ENCODE measurements at places on chromosomes 1 and 21. TPM values are rescaled to one million over a fixed set of nuclear protein-coding genes. Genes with fewer than 3 reads are reported as not detected.

GRCh38 chr21:14687268-14687625, 141.1 kb upstream of the SAMSN1 start:
- DNase-seq, result no peak

- DNase-seq, result no peak
These were observed 10.1 kb upstream of the TCP10L start for GRCh38 chr21:32595431-32595830.

AVPR1B gene
- polyA plus RNA-seq, result not detected

RXFP4 gene
- polyA plus RNA-seq, result not detected

KIF26B gene
- 60.7 TPM for polyA plus RNA-seq

DNA sequence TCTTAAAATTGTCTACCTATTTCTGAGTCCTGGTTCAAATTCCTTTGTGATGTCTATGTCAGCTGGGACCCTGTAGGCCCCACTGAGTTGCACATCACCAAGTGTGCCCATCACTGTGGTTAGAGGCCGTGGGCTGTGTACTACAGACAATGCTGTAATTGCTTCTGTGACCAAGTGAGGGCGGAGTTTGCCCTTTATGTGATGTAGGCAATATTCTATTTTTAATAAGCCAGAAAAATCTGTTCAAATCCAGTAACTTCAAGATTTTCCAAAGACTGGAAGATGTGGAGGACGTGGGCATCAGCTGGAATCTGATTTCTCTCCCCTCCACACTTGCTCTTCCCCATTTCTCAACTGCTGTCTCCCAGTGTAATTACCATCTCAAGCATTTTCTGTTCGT, 215.4 kb downstream of the PBX1 start:
- DNase-seq, result no peak

DNA sequence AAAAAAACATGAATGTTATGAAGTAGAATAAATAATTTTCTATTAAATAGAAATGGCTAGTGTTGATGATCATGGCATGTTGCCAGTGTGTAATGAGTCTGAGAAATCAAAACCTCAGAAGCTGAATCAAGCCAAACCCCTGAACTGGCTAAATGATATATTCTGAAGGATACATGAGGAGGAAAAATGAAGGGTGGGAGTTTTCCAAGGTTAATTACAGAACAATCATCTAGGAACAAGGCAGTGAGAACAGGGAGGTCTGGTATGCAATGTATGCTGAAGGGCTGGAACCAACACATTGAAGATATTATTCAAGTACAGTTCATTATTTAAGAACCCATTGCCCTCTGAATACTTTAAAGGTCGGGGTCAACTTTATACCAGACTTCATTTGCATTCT, 309.1 kb upstream of the NRIP1 start:
- no peak for DNase-seq

A3GALT2 gene
- polyA plus RNA-seq, result 0.57 TPM

DNA sequence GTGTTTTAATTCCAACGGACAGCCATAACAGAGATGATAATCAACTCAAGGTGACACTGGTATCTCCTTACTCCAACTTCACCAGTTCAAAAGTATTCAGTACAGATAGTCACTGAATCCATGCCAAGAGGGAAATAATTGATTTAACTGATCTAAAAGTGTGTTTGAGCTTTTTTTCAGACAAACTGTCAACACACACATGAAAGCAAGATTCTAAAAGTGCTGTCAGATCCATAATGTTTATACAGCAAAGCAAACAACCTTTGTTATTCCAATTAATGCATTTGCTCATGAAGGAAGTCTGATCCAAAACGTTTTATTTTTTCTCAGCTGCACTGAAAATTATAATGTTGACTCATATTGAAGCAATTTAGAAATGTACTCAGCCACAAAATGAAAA, 5.9 kb upstream of the PRKAA2 start:
- no peak for DNase-seq

TSACC gene
- 1.1 TPM for polyA plus RNA-seq

ESRRG gene
- polyA plus RNA-seq, result 53.3 TPM

GRCh38 chr1:196779093-196779492, 4.5 kb downstream of the CFHR3 start:
- no peak for DNase-seq

MROH9 gene
- polyA plus RNA-seq, result not detected

GRCh38 chr1:240201931-240202330, 110.2 kb downstream of the FMN2 start:
- DNase-seq, result no peak

DNA sequence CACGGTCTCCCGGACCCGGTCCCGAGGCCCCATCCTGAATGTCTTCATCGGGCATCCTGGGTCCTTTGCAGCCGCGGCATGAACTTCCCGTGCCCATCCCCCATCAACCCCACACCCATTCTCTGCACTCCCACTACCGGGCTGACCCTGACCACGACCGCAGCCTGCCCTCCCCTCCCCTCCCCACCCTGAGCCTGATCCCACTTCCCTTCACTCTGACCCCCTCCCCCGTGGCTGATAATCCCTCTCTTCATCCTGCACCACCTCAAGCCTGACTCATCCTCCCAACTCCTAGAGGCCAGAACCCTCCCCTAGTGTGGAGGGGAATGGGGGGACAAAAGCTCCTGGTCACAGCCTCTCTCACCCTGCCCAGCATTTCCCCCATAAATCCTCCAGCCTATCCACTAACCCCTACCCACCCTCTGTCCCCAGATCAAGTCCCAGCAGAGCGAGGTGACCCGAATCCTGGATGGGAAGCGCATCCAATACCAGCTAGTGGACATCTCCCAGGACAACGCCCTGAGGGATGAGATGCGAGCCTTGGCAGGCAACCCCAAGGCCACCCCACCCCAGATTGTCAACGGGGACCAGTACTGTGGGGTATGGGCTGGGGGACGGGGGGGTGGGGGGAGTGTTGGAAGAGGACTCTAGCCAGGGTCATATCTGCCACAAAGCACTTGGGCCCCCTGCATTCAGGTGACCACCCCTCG, 602 bp downstream of the SH3BGRL3 start:
- no peak for DNase-seq

TRIM58 gene
- polyA plus RNA-seq, result 2.2 TPM

CFHR1 gene
- polyA plus RNA-seq, result not detected

DNA sequence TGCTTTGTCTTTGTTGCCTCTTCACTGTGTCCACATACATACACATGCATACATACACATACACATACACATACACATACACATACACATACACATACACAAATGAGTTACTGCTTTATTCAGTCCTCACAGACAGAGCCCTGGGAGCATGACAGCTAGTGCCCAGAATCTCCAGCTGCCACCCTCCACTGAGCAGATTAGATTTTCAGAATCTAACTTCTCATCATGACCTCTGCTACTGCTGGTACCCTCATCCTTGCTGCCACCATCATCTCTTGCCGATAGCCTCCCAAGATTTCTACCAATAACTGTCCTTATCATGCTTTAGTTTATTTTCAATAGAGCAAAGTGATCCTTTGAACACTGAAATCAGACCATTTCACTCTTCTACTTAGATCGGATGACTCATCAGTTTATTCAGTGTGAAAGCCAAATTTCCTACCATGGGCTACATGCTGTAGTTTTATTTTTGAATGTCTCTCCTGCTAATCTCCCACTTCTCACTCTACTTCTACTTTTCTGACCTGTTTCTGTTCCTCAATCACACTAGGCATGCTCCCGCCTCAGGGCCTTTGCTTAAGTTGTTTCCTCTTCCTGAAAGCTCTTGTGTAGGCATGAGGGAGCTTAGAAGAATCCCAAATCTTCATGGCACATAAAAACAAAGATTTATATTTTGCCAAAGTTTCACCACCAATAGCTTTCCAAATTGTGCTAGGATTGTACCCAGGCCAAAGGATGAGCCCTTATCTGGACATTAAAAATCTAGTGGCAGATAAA, 43.0 kb downstream of the ATP6V1G3 start:
- peak; percentile 54 for DNase-seq

OR2T29 gene
- polyA plus RNA-seq, result not detected

- no peak for DNase-seq
These were observed 50.2 kb upstream of the CSF3R start for GRCh38 chr1:36532810-36533401.

CLCA1 gene
- polyA plus RNA-seq, result not detected

DNA sequence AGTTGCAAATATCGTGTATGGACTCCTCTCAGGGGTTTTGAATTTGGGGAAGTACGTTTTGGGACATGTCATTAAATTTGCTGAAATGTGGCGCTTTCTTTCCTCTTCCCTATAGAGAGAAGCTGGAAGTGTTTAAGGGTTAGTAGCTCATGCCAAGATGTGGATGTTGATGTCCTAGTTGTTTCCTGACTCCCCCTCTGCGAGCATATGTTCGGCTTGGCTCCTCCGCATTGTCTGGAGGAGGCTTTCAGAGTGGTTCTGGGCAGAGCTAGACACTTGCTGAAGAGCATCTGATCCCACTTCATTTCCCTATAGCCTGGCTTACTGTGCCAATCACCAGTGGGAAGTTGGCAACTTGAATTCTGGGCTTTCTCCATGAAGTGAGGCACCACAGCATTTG, 347.4 kb upstream of the B3GALT2 start:
- no peak for DNase-seq

GRCh38 chr1:239817801-239818200, 273.9 kb upstream of the FMN2 start:
- no peak for DNase-seq

- DNase-seq, result no peak
These were observed 201.5 kb downstream of the PDE4B start for GRCh38 chr1:65994223-65994622.

DNA sequence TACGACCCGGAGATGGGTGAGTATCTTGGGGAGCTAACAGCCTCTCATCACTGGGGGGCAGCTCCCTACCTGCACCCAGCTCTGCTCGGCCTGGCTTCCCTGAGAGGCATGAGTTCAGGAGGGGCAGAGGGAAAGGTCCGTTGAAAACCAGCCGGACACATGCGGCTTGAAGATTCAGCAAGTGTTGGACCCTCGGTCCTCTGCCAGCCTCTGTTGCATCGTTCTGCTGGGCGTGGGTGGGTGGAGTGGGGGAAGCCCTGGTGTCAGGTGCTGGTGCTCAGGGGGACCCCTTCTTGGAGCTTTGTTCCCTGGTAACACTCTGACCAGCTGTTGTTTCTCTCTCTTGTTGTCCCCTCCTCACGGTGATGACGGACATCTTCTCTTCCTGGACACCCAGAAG, 20.9 kb downstream of the PSEN2 start:
- DNase-seq, result no peak

DNA sequence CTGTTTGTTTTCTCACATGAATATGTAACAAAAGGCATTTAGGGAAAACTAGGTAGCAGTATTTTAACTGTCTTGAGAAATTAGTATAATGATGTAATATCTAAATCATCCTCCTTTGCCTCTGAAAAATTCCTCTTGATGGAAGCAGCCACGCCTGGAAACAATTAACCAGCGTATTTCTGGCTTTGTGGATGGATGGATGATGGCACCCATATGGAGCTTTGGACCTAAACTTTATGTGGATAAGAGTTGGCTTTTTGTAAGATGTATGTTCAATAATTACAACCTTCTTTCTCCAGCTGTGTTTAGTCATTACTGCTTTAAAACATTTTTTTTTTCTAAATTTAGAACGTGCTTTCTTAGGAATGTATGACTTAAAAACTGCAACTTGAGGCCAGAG, 12.7 kb downstream of the CDCA8 start:
- no peak for DNase-seq

DNA sequence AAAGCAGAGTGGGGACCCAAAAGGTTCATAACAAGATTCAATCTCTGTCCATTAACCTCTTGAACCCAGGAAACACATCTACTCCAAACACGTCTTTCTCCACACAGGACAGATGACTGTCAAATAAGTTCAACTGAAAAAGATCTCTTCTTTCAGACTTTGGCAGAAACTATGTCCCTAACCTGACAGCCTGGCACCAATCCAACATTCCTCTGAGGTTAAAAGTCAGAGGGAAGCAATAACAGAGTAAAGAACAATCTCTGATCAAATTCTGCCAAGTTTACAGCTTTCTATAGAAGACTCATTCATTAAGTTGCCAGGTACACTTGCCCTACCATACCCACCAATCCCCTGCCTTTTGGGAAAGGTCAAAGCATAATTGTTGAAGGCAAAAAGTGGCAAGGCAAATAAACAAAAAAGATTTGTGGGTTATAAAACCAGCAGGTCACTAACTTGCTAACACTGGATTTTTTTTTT, 31.9 kb downstream of the OTUD7B start:
- DNase-seq, result peak; percentile 38

DNA sequence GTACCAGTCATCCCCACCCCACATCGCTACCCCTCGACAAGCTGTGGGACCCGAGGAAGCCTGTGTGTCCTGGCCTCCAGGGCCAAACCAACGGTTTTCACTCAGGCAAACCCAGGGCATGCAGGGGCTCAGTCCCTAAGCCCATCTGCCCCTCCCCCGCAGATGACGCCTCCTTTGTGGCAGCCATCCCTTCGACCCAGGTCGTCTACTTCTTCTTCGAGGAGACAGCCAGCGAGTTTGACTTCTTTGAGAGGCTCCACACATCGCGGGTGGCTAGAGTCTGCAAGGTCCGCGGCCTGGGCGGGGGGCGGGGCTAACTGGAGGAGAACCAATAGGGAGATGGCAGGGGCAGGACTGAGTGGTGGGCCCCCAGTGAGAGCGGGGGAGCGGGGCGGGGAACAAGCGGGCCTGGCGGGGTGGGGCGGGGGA, 7.4 kb downstream of the SEMA4A start:
- DNase-seq, result peak; percentile 91

TSPAN1 gene
- not detected for polyA plus RNA-seq

DNA sequence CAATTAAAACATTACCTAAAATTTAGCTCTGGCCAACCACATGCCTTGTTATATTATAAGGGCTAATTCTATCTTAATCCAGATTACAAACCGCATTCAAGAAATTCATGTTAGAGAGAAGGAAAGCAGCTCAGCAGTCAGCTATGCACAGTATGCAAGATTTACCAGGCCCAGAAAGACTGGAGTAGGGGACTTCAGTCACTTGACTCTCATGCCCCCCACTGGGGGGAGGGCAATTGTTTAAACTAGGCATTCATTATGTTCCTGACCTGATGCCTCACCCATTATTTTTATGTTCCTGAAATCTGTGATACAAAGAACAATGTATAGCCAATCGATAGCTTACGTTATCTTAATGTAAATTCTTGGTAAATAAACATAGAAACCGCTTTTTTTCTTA, 96.9 kb downstream of the ZNF644 start:
- DNase-seq, result peak; percentile 3

- DNase-seq, result peak; percentile 80
These were observed 12.0 kb downstream of the UBE2Q1 start for GRCh38 chr1:154546264-154547063.

- no peak for DNase-seq
These were observed 211.0 kb upstream of the DMRTA2 start for GRCh38 chr1:50634251-50634650.

GRCh38 chr21:14737284-14737691, 191.2 kb upstream of the SAMSN1 start:
- DNase-seq, result no peak
